GM23338 (cell line): ENCODE measurements at places on chromosomes 1 and 21.
A peak's percentile ranks its signal among the peaks of the same experiment; 100 is the strongest.

- no peaks in the 10 kb centered on the region for H3K36me3 ChIP-seq
- H3K27ac ChIP-seq, result peak overlapping the region; percentile 65; the same call in 1 of the 2 replicates
- H3K27me3 ChIP-seq, result no peaks in the 10 kb centered on the region
- H3K4me1 ChIP-seq, result peaks cover 19% of the 10 kb centered on the region
- DNase-seq, result peak; percentile 77
Measured at GRCh38 chr1:224203243-224204016, 20.4 kb downstream of the DEGS1 start.

GRCh38 chr1:223364685-223365382 lies 858 bp upstream of the SUSD4 start:
- peak; percentile 77 for DNase-seq
- no peaks in the 10 kb centered on the region for H3K36me3 ChIP-seq
- peaks cover 44% of the 10 kb centered on the region for H3K27me3 ChIP-seq
- no peak overlapping the region for H3K27ac ChIP-seq
- H3K4me1 ChIP-seq, result peaks cover 7% of the 10 kb centered on the region; the same call in 1 of the 2 replicates
- H3K4me3 ChIP-seq, result peak overlapping the region; percentile 85

GRCh38 chr1:198651650-198652400 lies 13.0 kb downstream of the PTPRC start:
- no peak overlapping the region for H3K27ac ChIP-seq
- no peaks in the 10 kb centered on the region for H3K27me3 ChIP-seq
- H3K36me3 ChIP-seq, result no peaks in the 10 kb centered on the region
- no peak for DNase-seq
- H3K4me1 ChIP-seq, result peaks cover 24% of the 10 kb centered on the region

GRCh38 chr1:6631058-6631457 lies 6.4 kb downstream of the THAP3 start:
- H3K4me1 ChIP-seq, result peaks cover 1% of the 10 kb centered on the region; the same call in 1 of the 2 replicates
- no peaks in the 10 kb centered on the region for H3K27me3 ChIP-seq
- H3K36me3 ChIP-seq, result peaks cover 10% of the 10 kb centered on the region
- no peak for DNase-seq
- H3K27ac ChIP-seq, result no peak overlapping the region
